NAMALWA (cell line): ENCODE measurements at places on chromosomes 3 and 15.

- DNase-seq, result no peak
These were observed 65.9 kb downstream of the POLR2M start for GRCh38 chr15:57772223-57772957.

DNA sequence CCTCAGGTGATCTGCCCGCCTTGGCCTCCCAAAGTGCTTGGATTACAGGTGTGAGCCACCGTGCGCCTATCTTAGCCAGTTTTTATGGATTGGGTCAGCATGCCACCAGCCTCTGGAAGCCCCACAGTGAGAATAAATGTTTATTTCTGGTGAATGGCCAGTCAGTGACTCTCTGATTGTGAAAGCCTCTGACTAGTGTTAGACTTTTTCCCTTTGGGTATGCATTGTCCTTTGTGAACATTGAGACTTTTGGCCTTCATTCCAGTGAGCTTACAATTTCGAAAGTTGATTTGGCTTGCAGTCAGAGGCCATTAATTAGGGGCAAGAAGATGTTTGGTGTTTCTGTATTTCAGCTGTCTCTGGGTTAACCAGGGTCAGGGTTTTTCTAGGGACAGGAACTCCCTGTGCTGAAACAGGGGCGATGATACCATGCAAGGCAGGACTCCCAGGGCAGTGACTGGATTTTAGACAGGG, 274.5 kb upstream of the C2CD4B start:
- no peak for DNase-seq

GRCh38 chr3:108292905-108293328, 3.4 kb upstream of the HHLA2 start:
- no peak for DNase-seq

DNA sequence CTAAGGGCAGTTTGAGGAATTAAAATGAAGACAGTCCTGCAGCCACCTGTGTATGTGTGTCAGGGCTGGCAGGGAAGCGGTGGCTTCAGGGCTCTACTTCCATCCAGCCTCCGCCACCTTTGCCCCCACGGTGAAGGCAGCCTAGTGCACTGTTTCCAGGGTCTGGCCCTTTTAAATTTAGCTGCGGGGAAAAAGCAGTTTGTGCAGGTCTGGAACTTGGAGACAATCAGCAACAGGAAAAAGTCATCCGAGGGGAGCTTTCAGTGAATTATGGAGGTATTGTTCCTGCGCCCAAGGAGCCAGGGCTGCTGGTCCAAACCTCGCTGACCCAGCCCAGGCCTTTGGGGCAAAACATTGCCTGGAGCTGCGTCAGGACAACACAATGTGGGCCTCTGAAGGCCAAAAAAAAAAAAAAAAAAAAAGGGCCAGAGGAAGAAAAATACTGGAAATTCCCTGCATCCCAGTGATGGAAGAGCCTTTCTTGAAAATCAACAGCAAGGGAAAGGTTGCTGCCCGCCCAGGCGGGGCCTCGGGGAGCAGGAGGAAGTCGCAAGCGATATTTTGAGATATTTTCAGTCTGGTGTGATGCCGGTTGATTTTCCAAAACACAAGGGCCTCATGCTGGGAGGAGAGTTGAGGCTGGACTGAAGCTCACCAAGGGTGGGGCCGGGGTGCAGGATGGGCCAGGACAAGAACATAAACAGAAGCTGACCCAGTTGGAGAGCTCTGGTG, 25.5 kb upstream of the FGD5 start:
- DNase-seq, result no peak

GRCh38 chr15:49718234-49718633, 97.4 kb downstream of the DTWD1 start:
- no peak for DNase-seq

- DNase-seq, result peak; percentile 80
These were observed 44.4 kb downstream of the PCOLCE2 start for GRCh38 chr3:142844339-142844977.

GRCh38 chr15:81024936-81025335, 24.2 kb downstream of the TLNRD1 start:
- DNase-seq, result no peak

DNA sequence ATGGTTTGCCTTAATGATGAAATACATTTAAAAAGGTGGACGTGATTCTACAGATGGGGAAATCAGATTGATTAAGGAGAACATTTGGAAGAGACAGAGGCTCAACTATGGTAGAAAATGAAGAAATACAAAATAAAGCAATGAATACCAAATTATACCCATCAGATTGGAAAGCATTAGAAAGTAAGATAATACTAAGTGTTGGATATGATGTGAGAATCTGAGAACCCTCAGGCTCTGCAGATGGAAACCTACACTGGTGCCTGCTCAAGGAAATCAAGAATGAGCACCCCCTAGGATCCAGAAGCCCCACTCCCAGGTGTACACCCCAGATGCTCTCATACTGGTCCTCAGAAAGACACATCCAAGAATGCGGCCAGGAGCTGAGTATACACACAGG, 4.6 kb downstream of the FAM174B start:
- no peak for DNase-seq

DNA sequence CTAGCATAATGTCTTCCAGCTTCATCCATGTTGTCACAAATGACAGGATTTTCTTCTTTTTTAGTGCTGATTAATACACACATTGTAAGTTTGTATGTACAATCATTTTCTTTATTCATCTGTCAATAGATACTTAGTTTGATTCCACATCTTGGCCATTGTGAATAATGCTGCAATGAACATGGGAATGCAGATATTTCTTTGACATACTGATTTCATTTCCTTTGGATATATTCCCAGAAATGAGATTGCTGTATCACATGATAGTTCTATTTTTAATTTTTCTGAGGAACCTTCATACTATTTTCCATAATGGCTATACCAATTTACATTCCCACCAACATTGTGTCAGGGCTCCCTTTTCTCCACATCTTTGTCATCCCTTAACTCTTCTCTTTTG, 117.9 kb downstream of the MEIS2 start:
- DNase-seq, result no peak

DNA sequence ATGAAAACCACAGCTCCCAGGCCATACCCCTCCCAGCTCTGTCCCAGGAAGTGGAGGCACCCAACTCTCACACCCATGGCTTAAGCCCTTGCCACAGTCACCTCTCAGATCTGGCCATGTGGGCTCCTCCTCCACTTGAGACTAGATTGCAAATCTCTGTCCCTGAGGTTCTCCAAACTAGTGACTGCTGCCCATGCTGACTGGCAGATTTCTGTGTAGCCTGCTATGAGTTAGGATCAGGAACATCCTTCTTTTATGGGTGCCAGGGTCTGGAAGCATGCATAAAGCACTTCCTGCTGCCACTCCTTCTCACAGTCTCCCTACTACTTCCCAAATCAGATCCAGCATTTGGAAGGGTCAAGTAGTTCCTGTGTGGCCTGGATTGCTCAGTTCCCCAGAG, 59.6 kb upstream of the GOLIM4 start:
- no peak for DNase-seq

DNA sequence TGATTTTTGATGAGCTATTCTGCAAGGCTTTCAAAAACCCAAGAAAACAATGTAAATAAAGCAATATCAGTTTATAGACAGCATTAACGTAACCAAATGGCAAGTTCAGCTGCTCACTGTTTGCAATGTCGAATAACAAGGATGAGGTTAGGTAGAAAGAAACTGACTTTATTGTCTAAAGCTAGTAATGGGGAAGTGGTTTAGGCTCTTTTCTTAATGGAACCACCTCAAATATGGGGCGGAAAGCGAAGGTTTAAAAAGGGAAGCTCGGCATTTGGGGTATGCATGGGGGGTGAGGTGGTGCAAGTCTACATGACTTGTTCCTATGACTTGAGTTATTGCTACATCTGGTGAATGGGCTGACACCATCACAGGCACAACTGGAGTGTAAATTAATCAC, 1060.2 kb downstream of the NSUN3 start:
- DNase-seq, result no peak

DNA sequence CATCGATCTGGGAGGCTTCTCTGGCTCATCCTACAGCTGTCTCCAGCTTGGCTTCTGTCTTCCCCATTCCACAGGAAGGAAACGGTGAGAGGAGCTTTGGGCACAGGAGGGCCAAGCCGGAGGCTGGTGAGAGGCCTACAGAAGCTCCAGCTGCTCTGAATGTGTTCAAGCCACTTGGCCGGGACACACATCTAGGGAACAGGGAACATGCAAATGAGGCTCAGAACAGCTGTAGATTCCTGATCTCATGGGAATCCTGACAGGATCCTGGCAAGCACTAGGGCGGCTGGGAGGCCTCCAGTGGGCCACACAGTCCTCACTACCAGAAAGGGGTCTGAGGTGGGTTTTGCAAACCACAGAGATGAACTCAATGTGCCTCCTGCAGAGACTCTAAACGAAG, 13.7 kb downstream of the SEMA5B start:
- no peak for DNase-seq

DNA sequence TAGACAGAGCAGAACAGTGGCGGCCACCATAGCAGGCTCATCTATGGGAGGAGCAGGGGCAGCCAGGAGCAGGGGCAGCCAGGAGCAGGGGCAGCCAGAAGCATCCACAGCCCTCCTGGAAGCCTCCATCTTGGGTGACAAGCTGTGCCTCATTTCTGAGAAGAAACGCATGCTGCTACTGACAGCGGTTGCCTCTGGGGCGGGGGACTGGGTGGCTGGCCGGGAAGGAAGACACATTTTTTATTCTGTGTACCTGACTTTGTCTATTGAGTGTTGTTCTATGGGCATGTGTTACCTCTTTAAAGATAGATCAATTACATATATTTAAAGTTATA, 71.5 kb upstream of the KLF13 start:
- DNase-seq, result peak; percentile 37
